Large intestine (tissue), 12 donors: ENCODE measurements at places on chromosomes 7 and 10. TPM values are rescaled to one million over a fixed set of nuclear protein-coding genes. Genes with fewer than 3 reads are reported as not detected.

DNA sequence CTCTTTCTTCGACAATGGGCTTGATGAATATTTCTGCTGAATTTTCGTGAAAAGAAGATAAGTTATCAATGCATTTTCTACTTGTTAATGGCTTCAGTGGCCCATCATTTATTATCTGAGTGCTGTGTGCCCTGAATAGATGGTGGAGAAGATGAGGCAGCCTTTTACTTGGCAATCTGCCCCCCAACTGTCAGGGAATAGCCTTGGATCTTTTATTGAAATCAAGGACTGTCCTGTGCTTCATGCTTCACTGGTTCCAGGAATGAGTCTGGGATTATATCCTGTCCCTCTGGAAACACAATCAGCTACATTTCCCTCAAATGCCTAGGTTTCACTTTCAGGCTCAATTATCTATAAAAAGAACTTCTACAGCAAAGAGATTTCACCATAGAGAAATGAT lies 75.9 kb upstream of the NXPH1 start:
- H3K36me3 ChIP-seq, result no peaks in the 10 kb centered on the region
- no peak for DNase-seq
- no peak overlapping the region for H3K27ac ChIP-seq

Gene PKD2L1
- polyA plus RNA-seq, result 0.48 TPM

DNA sequence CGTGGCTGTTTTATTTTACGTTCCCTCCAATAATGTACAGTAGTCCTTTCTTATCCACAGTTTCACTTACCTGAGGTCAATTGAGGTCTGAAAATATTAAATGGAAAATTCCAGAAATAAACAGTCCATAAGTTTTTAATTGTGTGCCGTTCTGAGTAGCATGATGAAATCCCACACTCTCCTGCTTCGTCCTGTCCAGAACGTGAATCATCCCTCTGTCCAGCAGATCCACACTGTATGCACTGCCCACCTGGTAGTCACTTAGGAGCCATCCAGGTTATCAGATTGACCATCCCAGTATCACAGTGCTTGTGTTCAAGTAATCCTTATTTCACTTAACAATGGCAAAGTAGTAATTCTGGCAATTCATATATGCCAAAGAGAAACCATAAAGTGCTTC lies 46.3 kb downstream of the STARD3NL start:
- no peaks in the 10 kb centered on the region for H3K4me1 ChIP-seq
- no peak overlapping the region for H3K27ac ChIP-seq
- no peaks in the 10 kb centered on the region for H3K27me3 ChIP-seq
- DNase-seq, result no peak

- H3K4me3 ChIP-seq, result no peak overlapping the region
- H3K36me3 ChIP-seq, result peaks cover 41% of the 10 kb centered on the region
- H3K27me3 ChIP-seq, result no peaks in the 10 kb centered on the region
- no peak overlapping the region for H3K27ac ChIP-seq
- DNase-seq, result no peak
These were observed 60.7 kb upstream of the ZNF746 start for GRCh38 chr7:149558149-149558861.
